ENCODE measurements at places on chromosomes 13 and 19. TPM values are rescaled to one million over a fixed set of nuclear protein-coding genes. Genes with fewer than 3 reads are reported as not detected.

Gene KLK10
- not detected for total RNA-seq

Gene ENOX1
- total RNA-seq = 7.4 TPM

Gene ZNF320
- 8.1 TPM for total RNA-seq

Gene CHERP
- 3.6 TPM for total RNA-seq

Gene TEX101
- total RNA-seq = not detected

Gene ZIM2
- total RNA-seq = not detected

Gene C13orf42
- not detected for total RNA-seq

Gene MLLT1
- total RNA-seq = 4.4 TPM

Gene HPN
- total RNA-seq = under 0.01 TPM

Gene ZIK1
- total RNA-seq = 5.4 TPM

Gene BCL3
- 6.3 TPM for total RNA-seq

Gene HMG20B
- 60.0 TPM for total RNA-seq

Gene B3GNT8
- 2.3 TPM for total RNA-seq

Gene ZNF709
- 3.3 TPM for total RNA-seq

Gene SPRYD7
- total RNA-seq = 3.7 TPM

Gene N4BP2L1
- 2.0 TPM for total RNA-seq

Gene IGFL1
- total RNA-seq = not detected

Gene CBY2
- total RNA-seq = not detected
